ENCODE measurements at places on chromosomes 4 and X.

- DNase-seq, result no peak
Measured at GRCh38 chr4:184815046-184815877, 10.5 kb downstream of the ACSL1 start.

- no peak for DNase-seq
Measured at GRCh38 chr4:6951880-6952381, 42.3 kb downstream of the TBC1D14 start.

DNA sequence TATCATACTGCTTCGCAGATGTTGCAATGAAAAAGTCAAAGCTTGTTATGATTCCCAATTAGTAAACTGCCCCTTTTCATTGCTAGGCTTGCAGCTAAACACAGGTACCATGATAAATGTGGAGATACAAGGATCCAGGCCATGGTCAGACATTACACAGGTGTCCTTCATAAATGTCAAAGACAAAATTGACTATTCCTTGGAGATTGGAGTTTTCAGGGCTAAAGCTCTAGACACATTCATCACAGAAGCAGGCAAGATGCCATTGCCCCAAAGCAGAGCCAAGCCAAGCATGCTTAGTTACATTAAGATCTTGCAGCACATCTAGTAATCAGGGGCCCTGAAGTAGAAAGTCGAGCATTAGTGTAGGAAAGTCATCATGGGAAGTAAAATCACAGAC is 111.3 kb upstream of the INTU start:
- no peak for DNase-seq

DNA sequence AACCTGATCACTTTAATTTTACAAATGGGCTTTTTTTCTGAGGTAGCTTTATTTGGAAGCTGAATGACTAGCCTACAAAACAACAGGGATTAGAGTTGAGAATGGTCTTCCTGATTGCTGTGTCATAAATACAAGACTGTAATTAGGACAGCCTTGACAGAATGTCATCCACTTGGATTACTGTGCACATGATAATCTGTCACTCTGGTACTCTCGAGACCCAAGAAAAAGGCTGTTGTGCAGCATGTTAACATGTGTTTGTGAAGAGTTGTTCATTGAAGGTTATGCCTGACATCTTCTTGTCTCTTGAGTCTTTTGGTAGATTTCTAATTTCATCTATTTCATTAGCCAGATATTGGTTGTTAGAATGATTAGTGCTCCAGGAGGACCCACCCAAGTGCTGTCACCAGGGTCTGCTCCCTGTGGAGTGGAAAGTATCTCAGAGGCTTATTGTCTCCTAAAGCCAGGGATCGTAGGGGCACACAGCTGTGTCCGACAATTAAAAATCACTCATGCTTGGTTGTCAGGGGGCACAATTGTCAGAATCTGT is 212.2 kb upstream of the GPRIN3 start:
- no peak for DNase-seq

DNA sequence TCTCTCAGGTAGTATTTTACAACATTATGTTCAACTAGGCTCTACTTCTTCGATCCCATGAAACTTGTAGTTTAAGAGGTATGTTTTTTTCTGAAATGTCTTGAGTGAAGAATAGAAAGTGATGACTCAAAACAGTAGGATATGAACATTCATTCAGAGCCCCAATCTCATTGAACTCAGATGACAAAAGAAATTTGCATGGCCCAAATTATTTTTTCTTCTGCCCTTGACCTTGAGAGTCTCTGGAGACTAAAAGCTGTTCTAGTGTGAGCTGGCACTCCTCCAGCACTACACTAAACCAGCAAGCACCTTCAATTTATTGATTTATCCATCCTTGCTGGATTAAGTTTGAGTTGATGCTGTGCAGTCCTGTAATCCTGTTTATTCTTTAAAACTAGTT is 4.0 kb downstream of the DCLK2 start:
- no peak for DNase-seq

DNA sequence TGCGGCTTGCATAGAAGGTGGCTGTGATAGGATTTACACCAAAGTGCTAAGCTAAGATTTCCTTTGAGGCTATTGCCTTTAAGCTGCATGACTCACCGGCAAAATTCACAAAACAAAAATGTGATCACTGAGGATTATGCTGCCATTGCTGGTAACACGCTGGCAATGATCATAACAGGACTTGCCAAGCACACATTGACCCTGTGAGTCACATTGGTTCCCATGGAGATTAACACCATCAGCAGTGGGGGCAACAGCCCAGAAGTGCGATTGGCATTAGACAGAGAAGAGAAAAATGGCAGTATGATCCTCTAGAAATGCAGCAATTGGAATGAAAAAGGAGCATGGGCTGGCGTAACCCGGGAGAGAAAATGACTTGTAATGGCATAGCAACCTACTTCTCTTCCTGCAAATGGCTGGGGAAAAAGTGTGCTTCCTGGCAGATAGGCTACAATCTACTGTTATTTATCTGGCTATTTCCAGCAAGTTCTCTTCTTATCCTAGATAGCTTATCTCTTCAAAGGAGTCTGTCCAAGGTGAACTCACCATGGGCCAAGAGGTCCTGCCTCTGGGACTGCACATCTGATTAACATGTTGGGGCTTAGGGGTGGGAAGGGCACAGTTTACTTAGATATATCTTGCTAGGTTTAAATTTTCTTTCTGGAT is 314.2 kb upstream of the IGFBP7 start:
- no peak for DNase-seq

DNA sequence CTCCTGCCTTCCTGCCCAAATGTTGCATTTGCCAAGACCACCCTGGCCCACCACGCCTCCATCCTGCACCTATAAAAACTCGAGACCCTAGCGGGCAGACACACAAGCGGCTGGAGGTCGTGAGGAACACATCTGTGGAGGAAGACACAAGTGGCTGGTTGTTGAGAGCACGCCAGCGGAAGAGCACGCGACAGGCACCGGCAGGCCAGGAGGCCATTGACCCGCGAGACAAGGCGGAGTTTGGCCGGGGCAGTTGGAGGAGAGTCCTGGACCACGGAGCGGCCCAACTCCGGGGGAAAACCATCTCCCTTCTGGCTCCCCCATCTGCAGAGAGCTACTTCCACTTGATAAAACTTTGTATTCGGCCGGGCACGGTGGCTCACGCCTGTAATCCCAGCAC is 115.2 kb upstream of the AGA start:
- no peak for DNase-seq

GRCh38 chr4:25117274-25117673 is 43.0 kb downstream of the SEPSECS start:
- DNase-seq, result no peak

- no peak for DNase-seq
Measured at GRCh38 chr4:186775902-186776301, 52.2 kb upstream of the FAT1 start.

GRCh38 chr4:71004281-71004851 is 10.9 kb downstream of the DCK start:
- DNase-seq, result peak; percentile 39

DNA sequence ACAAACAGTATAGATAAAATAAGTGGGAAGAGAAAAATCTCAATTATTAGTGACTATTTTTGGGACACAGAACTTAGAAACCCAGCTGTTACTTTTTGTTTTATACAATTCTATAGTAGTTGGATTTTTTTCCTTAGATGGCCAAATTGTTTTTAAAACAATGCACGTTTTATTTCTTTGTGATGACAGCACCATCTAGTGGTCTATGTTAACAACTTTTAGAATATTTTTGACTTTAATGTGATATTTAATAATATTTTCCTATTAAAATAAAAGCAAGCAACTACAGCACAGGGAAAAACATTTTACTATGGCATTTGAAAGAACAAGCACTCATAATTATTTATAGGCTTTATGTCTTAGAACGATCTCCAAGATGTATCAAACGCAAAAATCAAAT is 5.6 kb upstream of the SMIM31 start:
- no peak for DNase-seq

DNA sequence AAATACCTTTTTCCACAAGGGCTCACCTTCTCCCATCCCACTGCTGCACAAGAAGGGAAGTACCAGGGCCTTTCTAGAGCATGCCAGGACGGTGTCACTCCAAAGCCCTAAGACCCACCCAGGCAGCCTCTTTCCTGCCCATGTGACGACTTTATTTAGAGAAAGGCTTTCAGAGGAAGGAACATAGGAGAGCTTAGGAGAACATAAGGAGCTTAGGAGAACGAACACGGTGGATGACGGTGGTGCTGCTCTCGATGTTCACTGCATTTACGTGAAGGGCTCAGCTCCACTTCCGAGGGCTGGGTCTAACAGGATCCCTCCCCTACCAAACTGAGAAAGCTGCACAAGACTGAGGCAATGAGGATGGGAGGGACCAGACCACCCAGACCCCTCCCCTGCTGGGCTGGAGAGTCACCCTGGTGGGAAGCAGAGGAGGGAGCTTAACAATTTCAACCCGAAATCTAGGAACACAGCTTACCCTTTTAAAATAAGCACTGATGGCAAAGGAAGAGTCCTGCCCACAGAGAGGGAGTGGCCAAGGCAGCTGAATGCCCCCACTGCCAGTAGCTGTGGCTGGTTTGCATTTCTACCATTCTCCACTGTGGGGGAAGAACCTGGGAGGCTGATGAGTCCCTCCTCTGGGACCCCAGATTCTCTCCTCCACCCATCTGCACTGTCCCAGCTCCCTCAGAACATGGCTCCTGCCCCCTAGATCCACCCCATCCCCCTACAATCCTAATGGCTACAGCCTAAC is 29.8 kb downstream of the ZFYVE28 start:
- DNase-seq, result no peak

GRCh38 chrX:16119353-16120220 is 3.8 kb upstream of the GRPR start:
- DNase-seq, result no peak

- no peak for DNase-seq
Measured at GRCh38 chr4:170979736-170980135, 833.5 kb upstream of the GALNTL6 start.

- no peak for DNase-seq
Measured at GRCh38 chr4:57658673-57659072, 548.5 kb upstream of the IGFBP7 start.

DNA sequence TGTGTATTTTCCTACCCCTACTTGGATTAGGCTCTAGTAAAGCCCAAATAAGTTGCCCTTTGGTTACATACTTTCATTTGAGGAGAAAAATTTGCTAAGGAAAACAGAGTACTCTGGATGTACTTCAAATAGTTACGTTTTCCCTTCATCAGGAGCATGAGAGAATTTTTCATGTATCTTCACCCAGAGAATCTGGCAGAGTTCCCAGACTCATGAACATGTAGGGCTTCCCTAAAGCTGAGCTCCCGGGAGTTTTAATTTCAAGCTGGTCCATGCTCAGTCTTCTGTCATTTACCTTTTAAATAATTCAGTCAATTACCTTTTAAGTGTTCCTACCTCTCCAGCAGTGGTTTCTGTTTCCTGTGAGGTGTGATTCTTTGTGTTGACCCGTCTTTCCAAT is 367.5 kb upstream of the GRID2 start:
- DNase-seq, result no peak

DNA sequence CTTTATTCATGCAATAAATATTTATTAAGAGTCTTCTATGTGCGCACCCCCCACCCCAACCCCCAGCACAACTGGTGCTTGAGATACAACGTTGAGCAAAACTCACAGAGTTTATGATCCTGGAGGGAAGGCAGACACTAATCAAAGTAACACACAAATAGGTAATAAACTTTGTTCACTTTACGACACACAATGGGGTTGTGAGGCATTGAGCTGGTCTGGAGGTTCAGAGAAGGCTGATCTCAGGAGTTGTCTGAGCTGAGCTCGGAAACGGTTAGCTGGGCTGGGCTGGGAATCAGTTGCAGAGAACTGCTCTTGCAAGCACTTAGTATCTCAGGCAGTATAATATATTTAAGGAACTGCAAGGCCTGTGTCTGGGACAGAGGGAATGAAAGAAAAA is 238.5 kb downstream of the SCFD2 start:
- DNase-seq, result no peak

Measured in stimulated activated CD4-positive, alpha-beta T cell treated with anti-CD3 and anti-CD28 coated beads, Interleukin-1b, Interleukin-23, amount 100 ng/mL, for 48 hours (primary cell).